GM20000 (cell line): ENCODE measurements at places on chromosomes 3 and 15.
A peak's percentile ranks its signal among the peaks of the same experiment; 100 is the strongest.

- no peak for DNase-seq
These were observed 436.2 kb downstream of the OCA2 start for GRCh38 chr15:27662892-27663291.

DNA sequence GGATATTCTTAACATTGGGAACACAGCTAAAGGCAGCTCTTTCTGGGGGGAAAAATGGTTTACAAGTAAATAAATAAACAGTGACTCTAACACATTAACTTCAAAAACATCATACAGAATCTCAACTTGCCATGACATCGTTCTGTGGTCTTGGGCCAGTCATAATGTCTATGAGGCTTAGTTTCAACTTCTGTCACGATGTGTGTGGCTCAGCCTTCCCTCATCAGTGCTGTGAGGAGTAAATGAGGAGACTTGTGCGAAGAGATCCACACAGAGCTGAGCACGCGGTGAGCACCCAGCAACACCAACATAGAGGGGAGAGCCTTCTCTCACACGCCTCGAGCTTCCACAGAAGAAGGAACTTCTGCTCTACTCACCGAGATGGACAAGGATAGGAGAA, 49.0 kb downstream of the DZIP1L start:
- DNase-seq = peak; percentile 46

- peak; percentile 30 for DNase-seq
These were observed 37.4 kb downstream of the ZNF860 start for GRCh38 chr3:32018757-32019564.

- no peak for DNase-seq
These were observed 30.2 kb downstream of the LYSMD4 start for GRCh38 chr15:99702895-99703602.

DNA sequence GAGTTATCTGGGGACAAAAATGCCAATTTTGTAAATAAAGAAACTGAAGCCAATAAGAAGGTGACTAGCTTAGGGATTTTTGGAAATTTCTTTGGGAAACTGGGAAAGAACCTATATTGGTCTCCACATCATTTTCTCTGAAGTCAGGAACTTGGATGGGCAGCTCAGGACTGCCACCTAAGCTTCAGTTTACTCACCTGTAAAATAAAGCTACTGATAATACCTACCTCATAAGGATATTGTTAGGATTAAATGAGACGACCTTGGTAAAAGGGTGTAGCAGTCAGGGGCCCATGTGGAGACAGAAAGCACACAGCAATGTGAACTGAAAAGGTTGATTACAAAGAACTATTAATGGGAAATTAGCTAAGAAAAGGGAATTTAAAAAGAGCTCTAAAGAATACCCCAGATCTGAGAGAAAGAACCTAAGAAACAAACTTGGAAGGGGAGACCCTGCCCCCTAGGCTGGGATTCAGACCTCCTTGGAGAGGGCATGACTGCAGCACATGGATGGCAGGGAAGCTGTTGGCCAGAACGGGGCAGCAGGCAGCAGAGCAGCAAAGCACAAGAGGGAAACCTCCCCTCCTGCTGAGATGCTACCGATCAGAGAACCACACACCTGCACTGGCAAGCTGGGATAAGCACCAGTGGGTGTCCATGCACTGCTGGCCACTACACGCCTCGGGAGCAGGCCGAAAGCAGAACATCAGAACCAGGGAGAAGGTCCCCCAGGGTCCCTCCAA, 83.7 kb upstream of the THBS1 start:
- no peak for DNase-seq

DNA sequence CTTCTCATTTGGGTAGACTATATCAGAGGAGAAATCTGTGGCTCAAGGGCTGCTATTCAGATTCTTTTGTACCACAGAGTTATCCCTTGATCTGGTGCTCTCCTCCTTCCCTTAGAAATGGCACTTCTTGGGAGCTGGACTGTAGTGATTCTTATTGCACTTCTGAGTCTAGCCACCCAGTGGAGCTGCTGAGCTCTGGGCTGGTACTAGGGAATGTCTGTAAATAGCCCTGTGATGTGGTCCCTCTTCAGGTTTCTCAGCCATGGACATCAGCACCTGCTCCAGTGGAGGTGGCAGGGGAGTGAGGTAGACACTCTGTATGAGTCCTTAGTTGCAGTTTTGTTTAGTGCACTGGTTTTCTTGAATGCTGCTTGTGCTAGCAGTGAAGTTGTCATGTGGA, 1292.6 kb downstream of the SI start:
- peak; percentile 4 for DNase-seq

GRCh38 chr3:30184091-30184810, 422.1 kb upstream of the TGFBR2 start:
- DNase-seq = no peak

DNA sequence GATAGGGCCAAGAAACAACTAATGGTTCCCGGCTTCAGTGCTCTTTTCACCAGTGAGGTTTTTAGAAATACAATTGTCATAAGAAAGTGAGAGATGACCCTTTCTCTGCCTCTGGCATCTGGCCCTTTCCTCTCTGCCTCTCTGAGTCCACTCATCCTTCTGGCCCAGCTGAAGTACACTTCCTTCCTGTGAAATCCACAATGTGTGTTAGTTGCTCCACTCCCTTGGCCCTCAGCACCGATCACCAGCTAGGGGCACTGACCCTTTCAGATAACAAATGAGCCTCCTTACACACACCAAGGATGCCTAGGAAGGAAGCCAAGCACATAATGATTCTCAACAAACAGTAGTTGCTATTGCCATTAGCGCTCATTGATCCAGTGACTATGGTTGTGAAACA, 2.9 kb upstream of the CAV3 start:
- DNase-seq = no peak

GRCh38 chr3:69339760-69340159, 46.1 kb downstream of the FRMD4B start:
- DNase-seq = no peak

DNA sequence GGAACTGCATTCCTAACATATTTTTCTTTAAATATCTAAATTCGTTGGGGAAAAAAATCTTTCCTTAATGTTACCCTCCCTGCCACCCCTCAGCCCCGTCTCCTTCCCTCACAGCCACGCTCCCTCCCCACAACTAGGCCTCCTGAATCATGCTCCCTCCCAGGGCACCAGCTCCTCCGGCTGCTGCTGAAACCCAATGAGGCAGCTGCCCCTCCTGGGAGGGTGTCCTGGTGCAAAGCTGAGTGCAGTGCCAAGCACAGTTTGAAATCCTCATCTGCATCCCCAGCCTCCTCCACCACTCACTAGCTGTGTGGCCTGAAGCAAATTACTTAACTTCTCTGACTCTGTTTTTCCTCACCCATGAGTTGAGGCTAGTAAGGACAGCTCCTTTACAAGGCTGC, 2.7 kb upstream of the NR2E3 start:
- no peak for DNase-seq

- DNase-seq = no peak
These were observed 47.3 kb upstream of the CCDC80 start for GRCh38 chr3:112688085-112688769.

DNA sequence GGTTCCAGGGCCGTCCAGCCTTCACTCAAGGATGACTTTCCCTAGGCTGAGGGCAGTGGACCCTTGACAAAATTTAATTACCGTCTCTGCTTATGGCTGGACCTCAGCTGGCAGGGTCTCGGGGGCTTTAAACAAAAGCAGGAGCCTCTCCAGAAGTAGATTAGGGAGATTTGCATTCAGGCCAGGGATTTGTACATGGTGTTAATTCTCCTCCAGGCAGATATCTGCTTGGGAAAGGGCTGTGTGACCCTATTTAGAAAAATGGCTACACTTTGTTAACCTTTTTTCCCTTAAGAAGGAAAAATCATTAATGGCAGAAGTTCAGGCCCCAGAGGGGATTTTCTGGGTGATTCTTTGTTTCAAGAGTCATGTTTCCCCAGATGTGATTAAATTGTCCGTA, 329.1 kb upstream of the C2CD4B start:
- no peak for DNase-seq

- no peak for DNase-seq
These were observed 2.5 kb downstream of the SCG5 start for GRCh38 chr15:32643907-32644445.

GRCh38 chr15:66771351-66771650, 69.3 kb downstream of the SMAD6 start:
- DNase-seq = no peak

DNA sequence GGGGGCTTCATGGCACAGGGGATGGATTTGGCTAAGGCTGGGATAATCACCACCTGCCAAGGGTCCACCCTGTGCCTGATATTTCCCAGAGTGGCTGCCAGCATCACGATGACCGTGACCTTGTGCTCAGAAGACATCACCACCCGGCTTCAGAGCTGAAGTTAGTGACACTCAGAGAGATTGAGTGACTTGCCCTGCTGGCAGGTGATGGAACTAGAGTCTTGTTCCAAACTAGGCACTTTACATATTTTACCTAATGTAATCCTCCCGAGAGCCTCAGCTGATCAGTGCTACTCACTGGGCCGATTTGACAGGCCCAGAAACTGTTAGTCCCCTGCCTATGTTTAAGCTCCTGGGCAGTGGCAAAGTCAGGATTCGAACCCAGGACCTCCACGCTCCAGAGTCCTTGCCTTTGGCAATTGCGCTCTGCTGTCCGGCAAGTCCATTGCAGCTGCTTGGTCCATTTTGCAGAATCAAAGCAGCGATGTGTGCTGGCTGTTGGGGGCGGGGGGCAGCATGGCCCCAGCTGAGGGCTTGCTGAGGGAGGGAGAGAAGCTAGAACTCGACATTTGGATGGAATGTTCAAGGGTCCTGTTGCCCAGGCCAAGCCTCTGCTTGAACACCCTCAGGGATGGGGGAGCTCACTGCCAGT, 74.8 kb upstream of the GATA2 start:
- no peak for DNase-seq

- DNase-seq = no peak
These were observed 95.6 kb downstream of the ADCY5 start for GRCh38 chr3:123353227-123353849.

GRCh38 chr3:97306226-97306625, 458.3 kb upstream of the ARL6 start:
- DNase-seq = no peak

- no peak for DNase-seq
These were observed 17.6 kb downstream of the DAZL start for GRCh38 chr3:16587681-16588060.

GRCh38 chr15:100987143-100987542, 68.0 kb downstream of the LRRK1 start:
- DNase-seq = no peak

DNA sequence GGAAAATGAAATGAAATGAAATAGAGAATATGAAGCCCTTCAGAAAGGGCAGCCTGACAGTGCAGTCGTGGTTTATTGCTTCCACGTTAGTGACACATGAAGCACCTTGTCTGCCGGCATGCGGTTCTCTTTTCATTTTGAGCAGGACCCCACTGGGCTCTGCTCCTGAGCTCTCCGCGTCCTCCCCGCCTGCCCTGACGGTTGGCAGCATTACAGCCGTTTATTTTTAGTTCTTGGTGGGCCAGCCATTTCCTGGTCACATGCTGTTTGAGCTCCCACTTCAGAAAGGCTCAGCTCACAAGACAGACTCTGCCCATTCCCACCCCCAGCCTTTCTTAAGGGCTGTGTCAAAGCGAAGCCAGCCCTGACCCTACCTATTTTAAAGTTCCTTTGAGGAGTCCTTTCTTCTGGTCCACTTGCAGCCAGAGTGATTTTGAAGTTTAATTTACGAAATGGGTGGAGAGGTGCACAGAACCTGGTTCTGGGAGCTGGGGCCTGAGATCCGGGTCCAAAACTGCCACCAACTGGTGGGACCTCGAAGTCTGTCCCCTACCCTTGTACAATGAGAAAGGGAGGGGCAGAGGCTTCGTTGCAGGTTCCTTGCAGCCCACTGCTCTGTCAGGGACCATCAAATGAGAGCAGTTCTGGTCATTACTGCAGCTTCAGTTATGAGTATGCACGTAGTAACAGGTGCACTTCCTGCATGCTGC, 60.1 kb downstream of the MGLL start:
- peak; percentile 55 for DNase-seq

DNA sequence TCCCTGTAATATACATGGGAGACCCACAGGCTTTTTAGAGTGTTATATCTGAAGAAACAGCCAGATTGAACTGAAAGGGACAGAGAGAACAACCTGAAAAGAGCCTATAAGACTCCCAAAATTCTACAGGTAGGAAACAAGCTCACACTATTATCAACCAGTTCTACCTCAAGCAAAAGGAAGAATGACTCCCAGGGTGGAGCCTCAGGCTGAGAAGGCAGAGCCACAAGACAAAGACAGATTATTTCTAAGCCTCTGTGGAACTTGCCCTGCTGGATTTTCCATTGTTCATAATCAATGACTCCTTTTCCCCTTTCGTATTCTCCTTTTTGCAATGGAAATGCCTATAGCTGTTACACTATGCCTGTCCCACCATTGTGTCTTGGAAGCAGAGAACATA, 95.1 kb upstream of the LMCD1 start:
- no peak for DNase-seq

DNA sequence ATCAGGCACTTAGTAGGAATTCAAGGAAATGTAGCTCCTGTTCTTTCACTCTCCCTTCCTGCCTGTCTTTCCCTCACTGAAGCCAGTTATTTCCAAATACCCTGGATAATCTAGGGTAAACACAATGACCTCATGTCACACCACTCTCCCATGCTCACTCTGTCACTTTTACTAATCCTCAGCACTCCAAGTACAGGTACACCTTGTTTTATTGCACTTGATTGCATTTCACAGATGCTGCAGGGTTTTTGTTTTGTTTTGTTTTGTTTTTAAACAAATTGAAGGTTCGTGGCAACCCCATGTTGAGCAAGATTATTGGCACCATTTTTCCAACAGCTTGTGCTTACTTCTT, 40.8 kb downstream of the PPM1L start:
- DNase-seq = no peak

DNA sequence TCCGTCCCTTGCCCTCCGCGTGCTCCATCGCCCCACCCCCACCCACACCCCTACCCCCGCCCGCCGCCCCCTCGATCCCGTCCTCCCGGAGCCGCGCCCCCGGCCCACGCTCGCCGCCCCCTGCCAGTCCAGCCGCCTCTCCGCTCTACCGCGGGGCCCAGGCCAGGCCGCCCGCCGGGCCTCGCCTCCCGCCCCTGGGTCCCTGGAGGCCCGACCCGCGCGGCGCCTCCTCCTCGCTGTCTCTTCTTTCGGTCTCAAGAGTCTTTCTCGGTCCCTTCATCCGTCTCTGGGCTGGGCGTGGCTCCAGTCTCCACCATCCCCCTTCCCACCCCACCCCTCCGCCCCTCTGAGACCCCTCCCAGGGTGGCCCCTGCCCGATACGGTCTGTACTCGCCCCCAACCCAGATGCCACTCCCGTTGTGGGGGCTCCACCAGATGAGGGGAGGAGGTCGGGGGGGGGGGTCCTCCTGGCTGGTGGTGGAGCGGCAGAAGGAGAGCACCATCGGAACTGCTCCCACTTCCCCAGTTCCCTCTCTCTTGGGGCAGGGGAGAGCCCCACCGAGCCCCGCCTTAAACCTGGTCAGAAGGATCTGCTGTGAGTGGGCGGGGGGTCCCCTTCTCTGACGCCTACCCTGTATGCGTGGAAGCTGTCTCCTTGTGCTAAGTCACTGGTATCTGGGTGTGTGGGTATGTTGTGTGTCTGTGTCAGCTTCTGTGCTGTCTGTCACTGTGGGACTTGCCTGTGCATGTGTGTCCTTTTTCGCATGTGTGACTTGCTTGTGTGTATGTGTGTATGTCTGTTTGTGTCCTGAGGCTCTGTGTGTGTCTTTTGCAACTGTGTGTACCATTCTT, 1.0 kb downstream of the PRKCD start:
- peak; percentile 86 for DNase-seq

GRCh38 chr15:60941448-60941847, 287.7 kb downstream of the RORA start:
- no peak for DNase-seq

- no peak for DNase-seq
These were observed 114.2 kb downstream of the ASB7 start for GRCh38 chr15:100716456-100717085.

GRCh38 chr15:28994831-28995596, 109.2 kb downstream of the APBA2 start:
- no peak for DNase-seq
